HFF-Myc (cell line): ENCODE measurements at places on chromosomes 12 and 14.

GRCh38 chr14:88023658-88024187 lies 18.8 kb downstream of the GPR65 start:
- DNase-seq, result no peak

- no peak for DNase-seq
These were observed 41.0 kb downstream of the TRAFD1 start for GRCh38 chr12:112166051-112167015.

- no peak for DNase-seq
These were observed 4.8 kb downstream of the ARHGAP5 start for GRCh38 chr14:32081901-32082300.

DNA sequence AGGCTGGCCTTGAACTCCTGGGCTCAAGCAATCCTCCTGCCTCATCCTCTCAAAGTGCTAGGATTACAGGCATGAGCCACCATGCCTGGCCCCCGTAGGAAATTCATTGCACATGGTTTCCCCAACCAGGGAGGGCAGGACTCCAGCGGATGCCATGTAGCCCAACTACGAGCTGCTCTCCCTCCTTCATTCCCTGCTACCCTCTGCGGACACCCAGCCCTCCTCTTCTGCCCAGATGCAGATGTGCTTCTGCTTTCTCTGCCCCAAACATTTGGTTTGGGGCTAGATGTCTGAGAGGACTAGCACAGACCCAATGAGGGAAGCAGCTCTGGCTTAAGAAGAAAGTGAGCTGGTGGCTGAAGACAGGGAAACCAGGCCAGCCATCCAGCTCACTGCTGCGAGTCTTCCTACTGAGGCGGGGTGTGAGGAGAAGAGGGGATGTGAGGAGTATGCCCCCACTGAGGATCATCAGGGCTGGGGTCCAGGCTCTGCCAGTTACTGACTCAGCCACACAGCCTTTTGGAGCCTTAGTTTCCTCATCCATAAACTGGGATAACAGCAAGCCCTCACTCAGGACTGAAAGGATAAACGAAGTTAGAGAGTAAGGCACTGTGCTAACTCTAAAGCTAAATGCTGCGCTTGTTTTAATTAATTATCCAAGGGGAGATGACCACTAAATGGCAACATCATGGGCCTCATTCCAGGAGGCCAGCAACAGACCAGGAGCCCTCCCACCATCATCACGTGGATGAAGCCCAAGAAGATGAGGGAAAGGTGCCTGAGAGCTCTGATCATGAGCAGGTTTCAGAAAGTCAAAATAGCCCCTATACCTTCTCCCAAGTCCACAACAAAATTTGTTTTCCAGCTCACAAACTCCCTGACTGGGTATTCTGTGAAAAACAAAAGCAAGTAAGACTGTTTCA lies 10.9 kb downstream of the CTDSP2 start:
- DNase-seq, result no peak

GRCh38 chr14:39310051-39310450 lies 76.3 kb downstream of the MIA2 start:
- no peak for DNase-seq

DNA sequence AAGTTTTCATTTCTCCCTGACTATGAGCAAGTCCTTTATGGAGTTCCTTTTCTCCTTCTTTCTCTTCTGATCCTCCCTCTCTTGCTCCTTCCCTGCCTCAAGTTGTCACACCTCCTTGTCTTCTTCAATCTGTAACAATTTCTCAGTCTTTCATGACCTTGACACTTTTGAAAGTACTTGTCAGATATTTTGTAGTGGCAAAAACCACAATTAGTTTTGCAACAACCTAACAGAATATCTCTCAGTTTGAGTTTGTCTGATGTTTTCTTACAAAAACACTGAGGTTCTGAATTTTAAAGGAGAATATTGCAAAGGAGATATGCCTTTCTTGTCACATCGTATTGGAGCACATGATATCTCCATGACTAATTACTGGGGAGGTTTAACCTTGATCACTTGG lies 4.1 kb upstream of the CRADD start:
- DNase-seq, result no peak

DNA sequence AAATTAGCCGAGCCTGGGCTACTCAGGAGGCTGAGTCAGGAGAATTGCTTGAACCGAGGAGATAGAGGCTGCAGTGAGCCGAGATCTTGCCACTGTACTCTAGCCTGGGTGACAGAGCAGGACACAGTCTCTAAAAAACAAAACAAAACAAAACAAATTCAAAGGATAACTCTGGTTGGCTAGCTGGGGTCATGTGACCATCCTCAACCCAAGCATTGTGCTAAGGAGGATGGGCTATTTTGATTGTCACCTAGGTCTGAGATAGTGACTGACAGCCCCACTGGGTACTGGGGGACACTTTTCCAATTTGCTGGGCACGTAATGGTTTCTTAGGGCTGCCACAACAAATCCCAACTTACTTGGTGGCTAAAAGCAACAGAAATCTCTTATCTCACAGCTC lies 11.9 kb downstream of the DGLUCY start:
- no peak for DNase-seq

- DNase-seq, result no peak
These were observed 19.5 kb downstream of the PIGH start for GRCh38 chr14:67580336-67581171.

DNA sequence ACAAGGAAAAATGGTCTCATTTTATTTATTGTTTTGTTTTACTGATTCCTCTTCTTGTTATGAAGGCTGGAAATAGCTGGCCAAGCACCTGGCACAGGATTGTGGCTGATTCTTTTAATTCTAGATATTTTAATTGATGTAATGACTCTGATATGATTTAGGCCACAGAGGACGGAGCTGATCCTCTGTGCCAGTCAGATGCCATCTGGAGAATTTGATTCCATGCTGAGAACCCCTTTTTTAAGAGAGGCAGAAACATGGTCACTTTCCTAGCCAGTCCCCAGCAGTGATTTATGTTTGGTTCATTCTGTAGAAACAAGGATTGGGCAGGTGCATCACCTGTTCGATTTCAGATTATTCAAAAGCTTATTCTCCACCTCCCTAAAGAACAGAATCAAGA lies 77.6 kb downstream of the STAB2 start:
- DNase-seq, result no peak

DNA sequence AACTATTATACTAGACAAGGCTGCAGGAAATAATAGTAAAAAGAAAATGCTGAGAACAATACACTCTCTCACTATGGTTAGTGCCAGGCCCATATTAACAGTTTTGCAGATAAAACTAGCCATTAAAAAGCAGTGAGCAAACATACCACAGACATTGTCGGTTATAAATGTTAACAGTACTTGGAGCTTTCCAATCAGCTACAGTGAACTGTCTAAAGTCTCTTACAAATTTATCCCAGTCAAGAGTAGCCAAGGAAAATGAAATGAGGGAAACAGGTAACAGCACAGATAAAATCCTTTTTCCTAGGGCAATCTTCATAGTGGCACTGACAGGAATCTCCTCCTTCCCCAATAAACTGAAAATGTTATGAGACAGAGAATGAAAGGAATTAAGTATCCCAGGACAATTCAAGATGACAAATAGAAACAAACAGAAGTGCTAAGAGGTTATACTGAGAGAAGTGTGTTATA lies 30.8 kb downstream of the PAWR start:
- DNase-seq, result no peak

DNA sequence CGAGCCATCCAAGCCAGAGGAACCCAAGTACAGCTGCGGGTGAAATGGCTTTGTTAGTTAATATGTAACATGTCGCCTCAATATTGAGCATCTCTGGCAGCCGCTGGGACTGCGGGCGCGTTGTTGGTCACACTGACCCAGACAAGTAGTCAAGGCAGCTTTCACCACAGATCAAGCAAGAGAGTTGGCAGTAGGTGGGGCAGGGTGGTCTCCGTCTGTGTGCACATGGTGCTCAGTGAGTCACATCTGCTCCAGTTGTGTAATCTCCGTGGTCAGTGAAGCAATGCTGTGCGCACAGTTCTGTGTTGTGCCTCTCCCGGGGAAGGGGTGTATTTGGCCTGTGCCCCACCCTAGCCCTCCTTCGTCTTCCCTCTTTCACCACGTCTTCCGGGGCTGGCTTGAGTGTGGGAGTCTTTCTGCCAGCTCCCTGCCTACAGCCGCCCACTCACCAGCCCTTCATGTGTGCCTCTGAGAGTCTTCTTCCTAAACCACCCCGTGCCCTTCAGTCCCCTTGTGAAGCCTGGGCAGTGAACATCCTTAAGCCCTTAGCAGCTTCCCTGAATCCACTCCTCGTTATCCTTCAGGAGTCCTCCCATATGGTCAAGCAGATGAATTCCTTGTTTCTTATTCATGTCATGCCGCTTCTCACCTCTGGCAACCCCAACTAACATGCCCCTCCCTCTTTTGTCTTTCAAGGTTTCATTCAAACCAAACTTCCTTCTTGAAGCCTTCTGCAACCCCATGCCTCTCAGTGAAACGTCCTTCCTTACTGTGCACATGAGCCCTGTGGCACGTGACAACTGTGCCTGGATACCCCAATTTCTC lies 242.1 kb downstream of the CACNA1C start:
- DNase-seq, result no peak

DNA sequence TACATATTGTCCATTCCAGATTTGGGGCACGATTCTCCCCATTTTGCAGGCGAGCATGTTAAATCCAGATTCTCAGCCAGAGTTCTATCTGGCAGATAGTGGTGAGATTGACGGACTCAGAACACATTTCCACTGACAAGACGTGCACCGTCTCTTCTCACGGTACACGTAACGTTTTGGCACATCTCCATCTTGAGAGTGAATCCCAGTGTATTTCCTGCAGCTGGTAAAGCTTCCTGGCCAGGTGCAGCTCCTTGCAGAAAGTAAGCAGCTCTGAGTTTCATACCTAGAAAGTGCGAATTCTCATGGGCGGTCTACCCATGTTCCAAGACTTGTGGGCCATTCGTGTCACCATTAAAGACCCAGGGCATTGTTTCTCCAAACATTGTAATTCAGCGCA lies 102.6 kb downstream of the TSPAN9 start:
- DNase-seq, result no peak

DNA sequence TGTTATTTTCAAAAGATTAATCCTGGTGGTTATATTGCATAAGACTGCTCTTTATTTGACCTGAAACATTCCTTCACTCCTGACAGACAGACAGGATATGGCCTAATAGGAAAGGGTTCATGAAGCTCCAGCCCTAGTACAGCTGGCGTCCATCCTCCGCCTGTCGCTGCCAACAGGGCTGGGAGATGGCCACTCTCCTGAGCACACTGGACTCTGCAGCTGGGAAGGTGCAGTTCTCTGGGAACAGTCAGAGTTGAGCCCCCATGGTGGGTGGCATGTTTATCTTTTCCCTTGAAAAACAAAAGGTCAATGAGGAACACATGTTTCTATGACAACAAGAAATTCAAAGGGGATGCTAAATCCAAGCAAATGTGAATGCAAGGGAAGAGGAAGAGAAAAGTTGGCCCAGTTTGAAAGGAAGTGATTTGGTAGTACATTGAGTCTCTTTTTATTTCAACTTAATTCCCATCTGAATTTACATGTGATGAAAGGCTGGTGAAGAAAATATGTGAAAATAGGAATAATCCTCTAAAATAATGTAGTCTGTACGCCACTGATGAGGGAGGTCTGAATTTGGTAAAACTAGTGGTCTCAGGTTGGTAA lies 89.9 kb upstream of the DCN start:
- peak; percentile 35 for DNase-seq

GRCh38 chr14:95562892-95563685 lies 28.2 kb downstream of the GLRX5 start:
- DNase-seq, result no peak

DNA sequence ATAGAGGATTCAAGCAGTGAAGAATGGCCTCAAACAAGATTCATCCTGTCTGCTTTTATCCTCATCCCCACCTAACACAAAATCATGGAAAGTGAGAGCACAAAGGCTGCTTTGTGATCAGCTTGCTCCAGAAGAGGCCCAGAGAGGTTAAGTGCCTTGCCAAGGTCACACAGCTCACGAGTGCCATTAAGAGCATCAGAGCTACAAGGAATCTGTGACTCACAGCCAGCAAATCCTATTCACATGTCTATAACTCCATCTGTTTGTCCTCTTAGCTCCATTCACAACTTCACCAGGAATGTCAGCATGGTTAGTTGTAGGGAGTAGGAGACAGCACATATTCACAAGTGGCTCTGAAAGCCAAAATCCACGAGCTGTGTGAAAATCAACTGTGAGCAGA lies 79.8 kb downstream of the TTC9 start:
- no peak for DNase-seq

DNA sequence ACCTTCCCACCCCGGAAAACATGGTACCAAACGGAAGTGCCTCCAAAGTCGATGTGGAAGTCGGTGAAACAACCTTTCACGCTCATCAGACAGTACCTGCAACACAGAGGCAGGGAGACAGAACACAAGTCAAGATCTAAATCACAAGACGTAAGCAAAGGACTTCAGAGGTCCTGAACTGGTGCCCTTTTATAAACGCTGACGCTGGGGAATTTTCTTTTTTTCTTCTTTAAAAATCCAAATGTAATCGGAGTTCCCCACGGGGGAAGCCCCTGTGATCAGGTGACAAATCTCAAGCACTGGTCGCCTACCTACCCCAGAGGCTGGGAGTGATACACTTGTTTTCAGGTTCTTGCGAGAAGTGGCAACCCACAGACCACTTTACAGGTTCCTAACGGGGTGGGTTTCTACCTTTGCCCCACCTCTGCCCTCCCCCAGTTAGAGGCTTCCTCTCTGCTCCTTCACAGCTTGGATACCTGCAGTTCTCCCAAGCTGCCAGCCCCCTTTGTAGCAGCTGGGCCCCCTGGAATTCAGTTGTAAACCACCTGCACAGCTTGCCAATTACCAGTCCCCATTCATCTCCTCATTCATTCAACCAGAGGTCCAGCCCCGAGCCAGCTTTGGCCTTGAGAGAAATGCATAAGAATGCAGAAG lies 46.2 kb downstream of the KDM2B start:
- DNase-seq, result no peak

DNA sequence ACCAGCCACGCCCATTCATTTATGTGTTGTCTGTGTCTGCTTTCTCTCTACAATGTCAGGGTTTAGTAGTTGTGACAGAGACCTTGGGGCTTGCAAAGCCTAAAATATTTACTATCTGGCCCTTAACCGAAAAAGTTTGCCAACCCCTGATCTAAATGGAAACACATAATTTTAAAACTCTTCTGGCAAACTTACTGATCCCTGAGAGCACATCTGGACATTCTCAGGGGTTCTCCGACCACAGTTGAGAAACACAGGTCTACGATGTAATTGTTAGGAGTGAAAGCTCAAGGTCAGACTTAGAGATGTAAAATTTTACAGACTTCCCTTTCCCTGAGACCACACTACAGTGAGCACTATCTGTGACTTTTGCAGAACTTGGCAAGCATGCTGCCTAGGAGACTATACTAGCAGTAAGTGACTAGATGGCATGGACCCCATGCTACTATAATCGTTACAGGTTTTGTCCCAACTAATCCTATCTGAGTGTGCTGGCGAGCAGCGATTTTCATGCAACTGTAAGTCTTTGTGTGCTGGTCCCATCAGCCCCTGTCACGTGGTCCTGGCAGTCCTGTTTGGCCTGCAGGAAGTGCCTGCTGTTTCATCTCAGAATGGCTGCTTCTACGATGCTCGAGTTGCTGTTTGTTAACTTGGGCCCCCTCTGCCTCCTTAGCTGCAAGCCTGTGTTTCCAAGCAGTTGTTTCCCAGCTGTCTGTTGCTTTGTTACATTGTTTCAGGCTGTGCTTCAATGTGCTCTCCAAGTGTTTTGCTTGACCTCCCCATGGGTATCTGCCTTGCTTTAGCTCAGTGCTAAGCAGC lies 21.6 kb downstream of the TMTC2 start:
- no peak for DNase-seq

- no peak for DNase-seq
These were observed 44.5 kb upstream of the ZDHHC17 start for GRCh38 chr12:76719171-76720041.

- no peak for DNase-seq
These were observed 323.6 kb downstream of the PCNX1 start for GRCh38 chr14:71230897-71231296.
